ENCODE measurements at places on chromosomes 1 and 21.

- DNase-seq = no peak
Measured at GRCh38 chr1:23460519-23460918, 23.5 kb downstream of the ASAP3 start.

GRCh38 chr21:44455524-44456213 lies 359 bp downstream of the LRRC3 start:
- peak; percentile 58 for DNase-seq

DNA sequence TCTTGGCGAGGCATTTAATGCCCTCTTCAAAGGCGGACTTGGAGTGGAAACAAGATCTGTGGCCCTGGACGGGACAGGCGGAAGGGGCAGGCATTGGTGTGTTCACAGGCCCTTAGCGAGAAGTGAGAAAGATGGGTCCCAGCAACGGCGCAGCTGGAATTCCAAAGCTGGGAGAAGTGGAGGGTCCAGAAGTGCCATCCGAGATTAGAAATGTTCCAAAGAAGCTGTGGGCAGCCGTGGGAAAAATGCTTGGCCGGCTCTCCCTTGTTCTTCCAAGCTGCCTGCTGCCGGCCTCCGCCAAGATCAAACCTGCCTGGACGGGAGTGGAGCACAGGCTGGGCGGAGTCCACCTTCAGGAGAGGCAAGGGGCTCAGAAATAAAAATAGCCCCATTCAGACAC lies 69.4 kb upstream of the ACTRT2 start:
- no peak for DNase-seq

GRCh38 chr1:19651141-19651737 lies 7.1 kb downstream of the NBL1 start:
- peak; percentile 69 for DNase-seq

- no peak for DNase-seq
Measured at GRCh38 chr1:185432948-185433347, 115.9 kb upstream of the IVNS1ABP start.

GRCh38 chr1:244022311-244022710 lies 28.8 kb upstream of the ZBTB18 start:
- DNase-seq = no peak

DNA sequence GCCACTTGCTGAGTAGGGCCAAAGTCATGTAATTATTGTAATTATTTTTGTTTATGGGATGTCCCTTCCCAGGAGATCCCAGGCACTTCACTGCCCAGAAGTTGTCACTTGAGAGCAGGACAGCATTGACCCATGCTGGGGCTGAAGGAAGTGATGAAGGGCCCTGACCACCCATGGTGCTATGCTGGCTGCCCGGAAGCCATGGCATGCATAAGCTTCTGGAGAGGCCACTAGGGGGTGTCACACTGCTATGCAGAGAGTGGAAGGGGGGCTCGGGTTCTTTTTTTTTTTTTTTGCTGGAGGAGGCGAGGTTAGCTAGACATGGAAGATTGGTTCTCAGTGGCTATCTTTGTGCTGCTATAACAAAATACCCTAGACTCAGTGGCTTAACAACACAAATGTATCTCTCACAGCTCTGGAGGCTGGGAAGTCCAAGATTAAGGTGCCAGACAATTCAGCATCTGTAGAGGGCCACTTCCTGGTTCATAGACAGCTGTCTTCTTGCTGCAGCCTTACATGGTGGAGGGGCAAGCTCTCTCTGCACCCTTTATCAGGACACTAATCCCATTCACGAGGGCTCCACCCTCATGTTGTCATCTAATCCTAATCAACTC lies 84.9 kb downstream of the CNIH3 start:
- DNase-seq = peak; percentile 50

- DNase-seq = no peak
Measured at GRCh38 chr1:179144626-179145025, 62.8 kb downstream of the TOR3A start.

DNA sequence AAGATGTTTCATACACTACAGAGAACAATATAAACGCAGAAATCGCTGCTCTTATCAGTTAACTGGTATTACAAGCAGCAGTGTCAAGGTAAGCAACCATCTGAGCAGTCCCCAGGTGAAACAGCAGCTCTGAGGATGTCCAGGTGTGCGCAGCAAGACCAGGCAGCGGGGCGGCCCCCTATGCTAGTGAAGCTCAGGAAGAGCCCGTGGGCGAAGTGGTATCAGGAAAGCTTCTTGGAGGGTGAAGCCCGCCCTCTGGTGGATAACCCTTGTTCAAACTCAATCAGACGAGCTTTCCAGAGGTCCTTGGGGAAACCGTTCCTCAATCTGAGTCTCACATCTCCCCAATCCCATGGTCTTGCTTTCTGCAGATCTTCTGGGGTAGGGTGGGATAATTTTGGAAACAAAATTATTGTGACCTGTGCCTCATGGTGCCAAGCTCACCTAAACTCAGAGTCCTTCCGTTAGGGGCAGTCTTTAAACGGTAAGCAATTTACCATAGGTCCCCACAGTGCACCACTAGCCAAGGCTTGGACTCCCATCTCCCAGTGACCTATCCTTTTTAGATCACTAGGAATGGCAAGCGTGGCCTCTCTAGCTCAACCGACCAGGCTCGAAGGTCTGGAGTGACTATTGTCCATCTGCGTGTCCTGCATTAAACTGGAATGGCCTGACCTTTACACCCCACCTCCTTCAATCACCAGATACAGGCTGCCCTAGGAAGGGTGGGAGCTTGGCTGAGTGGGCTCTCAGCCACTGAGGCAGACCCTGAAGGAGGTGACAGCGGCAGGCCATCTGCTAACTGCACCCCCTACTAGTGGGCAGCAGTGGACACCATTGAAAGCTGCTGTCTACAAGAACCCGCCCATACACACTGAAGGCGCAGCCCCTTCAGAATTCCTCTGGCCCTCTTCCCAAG lies 13.6 kb upstream of the FAM110D start:
- peak; percentile 83 for DNase-seq

DNA sequence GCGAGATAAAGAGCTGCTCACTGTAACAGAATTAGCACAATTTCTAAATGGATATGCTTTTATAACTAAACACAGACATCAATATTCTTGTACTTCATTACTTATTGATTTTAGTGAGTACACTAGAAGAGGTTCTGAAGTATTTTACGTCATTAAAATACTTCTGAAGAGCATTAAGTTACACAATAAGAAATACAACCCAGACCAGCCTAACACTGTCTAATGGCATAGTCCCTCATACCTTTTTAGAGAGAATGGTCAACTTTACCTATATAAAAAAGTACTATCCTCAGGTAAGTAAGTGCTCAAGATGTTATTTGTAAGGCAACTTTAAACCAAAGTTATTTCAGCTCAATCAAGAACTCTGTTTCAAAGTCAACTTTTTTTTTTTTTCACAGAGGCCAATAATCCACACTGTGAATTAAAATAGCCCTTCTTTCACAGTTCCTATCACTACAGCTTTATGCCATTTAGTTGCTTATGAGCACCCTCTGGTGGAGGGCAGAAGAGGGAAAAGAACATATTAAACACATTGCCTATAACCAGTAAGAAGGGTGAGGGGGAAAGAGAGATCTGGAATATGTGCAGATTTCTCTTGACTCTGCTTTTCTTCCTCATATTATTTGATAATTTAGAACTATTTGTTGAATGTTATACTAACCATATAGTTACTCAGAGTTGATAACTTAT lies 182.1 kb upstream of the DMRTA2 start:
- peak; percentile 7 for DNase-seq

Measured in Daoy (cell line).